Stimulated activated memory B cell treated with anti-CD40 and anti-IgM and Interleukin-4, amounts not matched to agents 10 μg/mL and 1 μg/mL and 100 μg/mL, for 72 hours (primary cell): ENCODE measurements at places on chromosomes 3 and 15.

DNA sequence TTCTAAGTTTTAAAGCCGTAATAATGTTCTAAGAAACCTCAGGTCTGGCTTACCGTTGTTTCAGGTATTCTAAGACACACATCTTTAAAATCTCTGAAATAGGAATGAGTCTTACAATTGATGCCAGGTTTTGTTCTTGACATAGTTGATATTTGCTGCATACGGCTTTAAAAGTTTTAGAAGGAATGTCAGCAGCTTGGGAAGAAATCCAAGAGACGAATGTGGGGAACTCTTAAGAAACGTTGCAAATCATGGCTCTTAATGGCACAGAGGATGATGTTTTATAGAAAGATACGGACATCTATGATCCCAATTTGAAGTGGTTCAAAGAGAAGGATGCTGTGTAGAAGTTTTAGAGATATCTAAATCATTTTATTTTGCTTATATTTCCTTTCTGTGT is 11.5 kb downstream of the NUDT16 start:
- H3K4me1 ChIP-seq: no peaks in the 10 kb centered on the region
- no peak for ATAC-seq
- no peaks in the 10 kb centered on the region for H3K27me3 ChIP-seq

DNA sequence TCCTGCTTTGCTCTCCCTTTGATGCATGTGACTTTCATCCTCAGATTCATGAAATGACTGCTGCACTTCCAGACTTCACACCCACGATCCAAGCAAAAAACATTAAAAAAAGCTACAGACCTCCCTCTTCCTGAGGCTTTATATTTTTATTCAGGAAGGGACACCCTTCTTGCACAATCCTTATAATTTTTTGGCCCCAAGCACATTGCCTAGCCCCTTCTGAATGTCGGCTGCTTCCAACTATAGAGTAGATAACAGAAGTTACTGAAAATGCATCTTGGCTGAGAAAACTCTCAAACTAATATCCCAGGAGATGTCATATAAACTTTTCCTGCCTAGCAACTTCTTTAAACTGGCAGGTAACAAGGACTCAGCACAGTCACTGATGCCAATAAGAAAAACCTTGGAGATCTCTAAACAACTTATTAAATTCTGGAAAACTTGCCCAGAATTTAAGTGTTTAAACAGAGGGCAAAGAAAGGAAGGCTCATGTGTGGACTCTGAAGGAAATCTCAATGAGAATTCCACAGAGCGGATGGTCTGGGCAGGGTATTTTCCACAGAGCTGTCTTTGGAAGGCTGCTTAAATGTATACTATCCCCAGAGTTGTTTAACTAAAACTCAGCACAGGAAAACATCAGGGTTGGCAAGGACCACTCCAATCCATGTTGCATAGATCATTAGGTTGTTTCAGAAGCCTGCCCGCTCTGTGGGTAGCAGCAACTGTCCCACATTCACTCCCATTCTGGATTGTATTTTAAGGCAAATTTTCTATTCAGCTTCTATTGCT is 746.8 kb upstream of the LMCD1 start:
- H3K27ac ChIP-seq: no peak overlapping the region
- H3K4me3 ChIP-seq: no peak overlapping the region
- no peaks in the 10 kb centered on the region for H3K27me3 ChIP-seq
- H3K36me3 ChIP-seq: no peaks in the 10 kb centered on the region
- H3K4me1 ChIP-seq: no peaks in the 10 kb centered on the region

GRCh38 chr3:136694321-136694720 is 57.9 kb downstream of the STAG1 start:
- H3K27ac ChIP-seq: no peak overlapping the region
- H3K27me3 ChIP-seq: no peaks in the 10 kb centered on the region
- H3K4me1 ChIP-seq: peaks cover 25% of the 10 kb centered on the region
- peaks cover 53% of the 10 kb centered on the region for H3K36me3 ChIP-seq
- H3K4me3 ChIP-seq: no peak overlapping the region

DNA sequence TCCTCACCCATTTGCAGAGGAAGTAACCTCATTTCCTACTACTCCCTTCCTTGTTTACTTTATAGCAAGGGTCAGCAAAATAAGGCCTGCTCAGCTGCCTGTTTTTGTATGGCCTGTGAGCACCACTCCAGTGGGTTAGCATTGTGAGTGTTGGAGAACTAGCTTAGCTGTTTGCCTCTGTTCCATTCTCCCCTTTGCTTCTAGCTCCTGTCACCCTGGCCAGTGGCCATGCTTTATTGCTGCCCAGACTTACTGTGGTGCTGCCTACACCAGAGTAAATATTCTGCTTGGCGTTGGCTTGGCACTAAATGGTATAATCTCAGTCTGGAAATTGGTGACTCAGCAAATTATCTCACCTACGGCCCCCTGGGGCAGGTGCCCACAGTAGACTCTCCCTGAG is 8.8 kb downstream of the PDCD6IP start:
- ATAC-seq: no peak
- H3K4me3 ChIP-seq: no peak overlapping the region
- peaks cover 37% of the 10 kb centered on the region for H3K36me3 ChIP-seq
- H3K27me3 ChIP-seq: no peaks in the 10 kb centered on the region
- H3K4me1 ChIP-seq: peaks cover 78% of the 10 kb centered on the region

DNA sequence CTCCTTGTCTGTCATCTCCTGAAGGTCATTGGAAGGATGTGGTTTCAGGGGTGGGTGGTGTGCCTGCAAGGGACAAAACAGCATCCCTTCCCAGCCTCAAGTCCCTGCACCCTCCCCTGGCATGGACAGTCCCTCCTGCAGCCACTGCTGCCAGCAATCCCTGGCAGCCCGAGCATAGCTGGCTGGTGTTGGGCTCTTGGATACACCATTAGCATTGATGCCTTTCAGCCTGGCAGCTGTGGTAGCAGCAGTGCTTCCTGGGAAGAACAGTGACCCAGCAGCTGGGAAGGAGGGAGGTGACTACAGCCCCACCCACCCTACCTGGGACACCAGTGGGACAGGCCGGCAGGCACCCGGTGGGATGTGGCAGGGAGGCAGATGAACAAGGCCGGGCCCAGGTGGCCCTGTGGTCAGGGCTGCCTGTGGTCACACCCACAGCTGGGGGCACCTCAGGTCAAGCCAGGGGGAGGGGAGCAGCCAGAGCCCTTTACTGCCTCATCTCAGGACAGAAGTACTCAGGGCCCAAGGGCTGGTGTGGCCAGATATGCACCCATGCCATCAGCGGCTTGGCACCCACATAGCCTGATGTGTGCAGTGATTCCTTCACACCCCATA is 32.9 kb upstream of the TMEM115 start:
- no peak overlapping the region for H3K4me3 ChIP-seq
- no peak for ATAC-seq
- no peak overlapping the region for H3K27ac ChIP-seq

DNA sequence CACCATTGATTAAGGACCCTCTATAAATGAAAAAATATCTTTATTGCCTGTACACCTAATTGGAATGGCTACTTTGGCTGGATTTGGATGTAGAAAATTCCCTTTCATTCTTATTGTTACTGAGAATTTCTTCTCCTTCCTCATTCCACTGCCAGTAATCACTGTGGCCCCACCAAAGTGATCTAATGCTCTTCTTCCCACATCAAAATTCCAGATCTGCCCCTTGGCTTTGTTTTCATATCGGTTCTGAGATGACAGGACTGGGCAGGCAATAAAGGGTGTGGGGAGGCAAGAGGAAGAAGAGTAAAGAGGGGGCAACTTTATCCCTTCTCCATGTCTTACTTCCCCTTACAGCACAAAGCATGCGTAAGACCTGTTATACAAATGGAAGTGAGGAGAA is 2.1 kb downstream of the ANKUB1 start:
- H3K27me3 ChIP-seq: peaks cover 9% of the 10 kb centered on the region
- H3K4me3 ChIP-seq: no peak overlapping the region
- H3K36me3 ChIP-seq: no peaks in the 10 kb centered on the region
- H3K4me1 ChIP-seq: no peaks in the 10 kb centered on the region
- ATAC-seq: no peak

DNA sequence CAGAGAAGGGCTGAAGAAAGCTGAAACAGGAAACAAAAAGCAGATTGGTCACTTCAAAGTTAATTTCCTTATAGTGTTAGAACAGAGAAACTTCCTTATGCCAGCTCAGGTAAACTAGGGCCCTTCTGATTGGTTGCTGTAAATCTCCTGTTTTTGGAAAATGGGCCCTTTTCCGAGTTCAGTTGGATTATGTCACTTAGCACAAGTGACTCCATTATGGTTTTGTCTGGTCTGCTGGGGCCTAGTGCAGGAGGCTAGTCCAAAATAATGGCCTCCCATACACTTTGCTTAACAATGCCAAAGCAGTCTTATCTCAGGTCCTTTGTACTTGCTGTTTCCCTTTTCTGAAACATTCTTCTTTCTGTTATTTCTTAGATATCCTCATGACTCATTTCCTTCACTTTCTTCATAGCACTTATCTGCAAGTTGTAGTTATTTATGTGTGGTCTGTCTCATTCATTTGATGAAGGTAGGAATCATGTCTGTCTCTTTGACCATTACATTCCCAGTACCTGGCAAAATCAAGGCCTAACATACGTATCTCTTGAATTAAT is 7.7 kb upstream of the DCP1A start:
- no peak for ATAC-seq
- no peaks in the 10 kb centered on the region for H3K4me1 ChIP-seq
- H3K36me3 ChIP-seq: no peaks in the 10 kb centered on the region

- H3K27ac ChIP-seq: no peak overlapping the region
- no peak overlapping the region for H3K4me3 ChIP-seq
- peaks cover 17% of the 10 kb centered on the region for H3K4me1 ChIP-seq
- no peaks in the 10 kb centered on the region for H3K27me3 ChIP-seq
- H3K36me3 ChIP-seq: peaks cover 18% of the 10 kb centered on the region
- no peak for ATAC-seq
Observed at GRCh38 chr3:4219227-4219568, 84.0 kb upstream of the SETMAR start.

DNA sequence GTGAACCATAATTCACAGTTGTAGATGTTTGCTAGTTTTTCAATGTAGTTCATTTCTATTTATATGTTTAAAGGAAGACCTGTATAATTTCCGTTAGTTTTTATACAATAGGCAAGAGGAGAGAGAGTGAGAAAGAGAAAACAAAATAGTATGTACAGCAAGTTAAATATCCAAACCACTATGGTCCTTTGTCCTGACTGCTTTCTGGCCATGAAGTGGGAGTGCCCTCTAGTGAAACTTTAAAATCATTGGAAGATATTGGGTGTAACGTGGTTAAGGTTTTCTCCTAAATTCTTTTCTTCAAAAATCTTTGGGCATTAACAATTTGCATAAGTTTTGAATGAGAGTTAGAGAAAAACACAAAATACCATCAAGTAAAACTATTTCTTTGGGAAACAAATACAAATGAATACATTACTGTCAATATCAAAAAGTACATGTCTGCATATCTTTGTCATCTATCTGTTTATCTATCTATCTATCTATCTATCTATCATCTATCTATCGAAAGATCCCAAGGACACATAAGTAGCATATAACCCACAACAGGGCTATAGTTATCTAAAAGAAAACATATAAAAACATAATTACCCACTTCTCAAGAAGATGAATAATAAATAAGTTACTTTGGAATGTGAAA is 534.6 kb upstream of the ATP11B start:
- H3K36me3 ChIP-seq: no peaks in the 10 kb centered on the region
- H3K27ac ChIP-seq: no peak overlapping the region
- H3K4me1 ChIP-seq: no peaks in the 10 kb centered on the region
- peaks cover 24% of the 10 kb centered on the region for H3K27me3 ChIP-seq
- no peak for ATAC-seq
- H3K4me3 ChIP-seq: no peak overlapping the region

- H3K4me1 ChIP-seq: no peaks in the 10 kb centered on the region
- H3K36me3 ChIP-seq: no peaks in the 10 kb centered on the region
- no peak overlapping the region for H3K4me3 ChIP-seq
- no peak overlapping the region for H3K27ac ChIP-seq
- no peaks in the 10 kb centered on the region for H3K27me3 ChIP-seq
Observed at GRCh38 chr3:24972491-24972890, 455.6 kb upstream of the RARB start.

DNA sequence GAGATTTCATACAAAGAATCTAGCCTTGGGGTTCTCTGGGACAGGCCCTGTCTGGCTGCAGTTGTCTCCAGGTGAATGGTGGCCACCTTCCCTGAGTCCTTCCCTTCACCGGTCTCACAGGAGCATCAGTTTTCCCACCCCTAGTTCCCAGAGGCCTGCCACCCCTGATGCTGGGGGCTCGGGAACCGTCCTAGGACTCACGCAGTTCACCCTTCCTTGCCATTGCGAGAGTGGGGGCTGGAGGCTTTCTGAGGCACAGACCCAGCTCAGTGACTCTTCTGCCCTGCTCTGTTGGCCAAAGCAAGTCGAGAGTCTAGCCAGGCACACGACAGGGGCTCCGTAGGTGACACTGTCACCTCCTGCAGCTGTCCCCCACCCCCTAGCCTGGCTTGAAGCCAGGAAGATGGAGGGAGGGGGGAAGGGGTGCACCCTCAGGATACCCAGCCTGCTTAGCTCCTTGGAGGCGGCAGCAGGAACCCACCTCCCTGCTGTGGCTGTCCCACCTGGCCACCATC is 130.3 kb downstream of the NUP210 start:
- no peak for ATAC-seq
- peaks cover 5% of the 10 kb centered on the region for H3K36me3 ChIP-seq
- peaks cover 68% of the 10 kb centered on the region for H3K27me3 ChIP-seq
- no peak overlapping the region for H3K27ac ChIP-seq
- peaks cover 6% of the 10 kb centered on the region for H3K4me1 ChIP-seq

DNA sequence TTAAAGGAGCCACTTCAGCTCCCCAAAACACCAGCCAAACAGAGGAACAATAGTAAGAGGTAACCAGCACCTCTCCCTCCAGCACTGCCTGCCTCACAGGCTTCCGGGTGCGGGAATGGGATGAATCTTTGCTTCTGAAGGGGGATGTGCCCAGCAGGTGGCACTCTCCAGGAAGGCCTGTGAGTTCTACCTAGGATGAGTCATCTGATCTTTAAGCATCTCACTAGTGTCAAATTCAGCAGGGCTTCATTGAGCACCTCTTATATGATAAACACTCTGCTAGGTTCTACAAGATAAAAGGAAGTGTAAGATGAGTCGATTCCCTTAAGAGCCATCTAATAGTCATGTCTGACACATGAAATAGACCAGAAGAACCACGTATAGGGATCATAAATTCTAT is 237.4 kb upstream of the UMPS start:
- peaks cover 6% of the 10 kb centered on the region for H3K4me1 ChIP-seq
- H3K4me3 ChIP-seq: no peak overlapping the region
- H3K36me3 ChIP-seq: no peaks in the 10 kb centered on the region
- H3K27ac ChIP-seq: no peak overlapping the region
- ATAC-seq: no peak
